ENCODE measurements at places on chromosomes 11 and 22.

GRCh38 chr11:93922830-93923229 is 72.4 kb upstream of the VSTM5 start:
- no peak for DNase-seq

DNA sequence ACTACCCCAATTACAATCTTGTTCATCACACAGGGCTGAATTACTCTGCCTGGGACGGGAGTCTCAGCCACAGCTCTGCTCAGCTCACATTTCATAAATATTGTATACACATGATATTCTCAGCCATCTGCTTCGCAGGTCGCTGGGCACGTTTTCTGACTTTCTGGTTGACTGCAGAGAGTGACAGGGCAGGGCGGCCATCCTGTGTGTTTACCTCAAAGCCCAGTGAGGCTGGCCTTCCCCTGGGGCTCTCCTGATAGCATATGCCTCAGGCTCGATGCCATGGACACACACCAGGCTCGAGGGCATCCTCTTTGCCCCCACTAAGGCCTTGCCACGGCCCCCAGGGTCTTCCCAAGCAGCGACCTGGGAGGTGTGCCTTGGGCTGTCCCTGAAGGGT is 345.0 kb downstream of the CADM1 start:
- no peak for DNase-seq

GRCh38 chr11:74232311-74232950 is 61.3 kb downstream of the PPME1 start:
- DNase-seq = no peak

DNA sequence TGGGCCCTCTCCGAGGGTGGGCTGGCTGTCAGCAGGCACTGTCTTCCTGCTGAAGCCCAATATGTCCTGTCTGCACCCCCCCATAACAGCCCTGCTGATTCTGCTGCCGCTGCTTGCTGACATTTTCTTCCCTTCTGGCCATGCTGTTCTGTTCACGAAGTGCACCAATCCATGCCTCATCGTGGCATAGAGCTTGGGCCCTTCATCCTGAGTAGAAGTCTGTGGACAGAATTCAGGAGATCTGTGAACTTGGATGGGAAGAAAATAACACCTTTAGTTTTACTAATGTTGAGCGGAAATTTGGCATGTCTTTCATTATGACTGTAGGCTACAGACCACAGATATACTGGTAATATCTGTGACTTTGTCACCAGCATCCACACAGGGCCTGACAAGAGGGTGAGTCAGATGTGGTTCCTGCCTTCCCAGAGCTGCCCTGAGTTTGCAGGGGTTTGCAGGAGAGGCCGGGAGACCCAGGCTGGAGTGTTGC is 14.1 kb upstream of the KIAA0930 start:
- peak; percentile 18 for DNase-seq

GRCh38 chr11:9887472-9887871 is 223.6 kb downstream of the SWAP70 start:
- no peak for DNase-seq

GRCh38 chr11:83611600-83611999 is 325.4 kb upstream of the CCDC90B start:
- no peak for DNase-seq

DNA sequence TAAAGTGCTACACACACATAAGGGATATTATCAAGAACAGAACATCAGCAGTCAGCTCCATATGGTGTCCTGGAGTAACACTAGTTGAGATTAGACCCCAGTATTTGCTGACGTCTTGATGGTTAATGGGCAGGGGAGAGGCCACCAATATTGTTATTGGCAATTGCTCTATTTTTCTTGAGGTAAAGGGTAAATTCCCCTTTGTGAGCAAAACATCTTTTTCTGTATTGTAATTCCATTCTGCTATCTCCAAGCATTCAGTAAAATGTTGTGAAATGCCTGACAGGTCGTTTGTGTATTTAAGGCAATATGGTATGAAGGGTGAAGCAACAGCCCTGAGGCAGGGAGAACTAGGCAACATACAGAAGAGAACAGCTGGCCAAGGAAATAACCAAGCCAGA is 21.9 kb downstream of the PC start:
- DNase-seq = no peak

- peak; percentile 68 for DNase-seq
Measured at GRCh38 chr22:17767233-17768065, 6.8 kb downstream of the BID start.

DNA sequence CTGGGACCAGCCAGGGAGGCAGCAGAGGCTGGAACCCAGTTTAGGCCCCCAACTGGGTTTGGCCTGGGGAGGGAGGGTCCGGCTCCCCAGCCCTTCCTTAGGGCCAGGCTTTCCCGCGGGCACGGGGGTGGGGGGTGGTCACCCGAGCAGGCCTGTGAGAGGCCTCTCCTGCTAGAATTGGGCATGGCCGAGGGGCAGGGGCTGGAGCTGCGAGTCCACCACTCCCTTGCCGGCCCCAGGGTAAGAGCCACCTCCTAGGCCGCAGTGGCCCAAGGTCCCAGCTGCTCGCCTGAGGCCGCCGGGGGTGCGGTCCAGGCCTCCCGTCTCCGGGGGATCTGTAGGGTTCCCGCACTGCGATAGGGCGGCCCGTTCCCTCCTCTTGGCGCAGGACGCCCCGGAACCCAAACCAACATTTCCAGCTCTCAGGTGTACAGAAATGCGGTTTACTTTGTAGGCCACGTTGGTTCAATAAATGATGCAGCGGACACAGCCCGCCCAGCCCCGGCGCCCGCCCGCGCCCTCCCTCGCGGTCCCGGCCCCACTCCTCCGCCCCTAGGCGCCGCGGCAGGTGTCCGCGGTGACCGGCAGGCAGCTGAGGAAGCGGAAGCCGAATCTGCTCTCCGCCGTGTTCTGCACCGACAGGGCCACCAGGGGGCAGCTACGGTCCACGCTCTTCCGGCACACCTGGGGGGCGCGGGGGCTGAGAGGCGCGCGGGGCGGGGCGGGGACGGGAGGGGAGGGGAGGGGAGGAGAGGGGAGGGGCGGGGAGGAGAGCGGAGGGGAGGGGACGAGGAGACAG is 5.9 kb downstream of the LMNTD2 start:
- DNase-seq = peak; percentile 79

DNA sequence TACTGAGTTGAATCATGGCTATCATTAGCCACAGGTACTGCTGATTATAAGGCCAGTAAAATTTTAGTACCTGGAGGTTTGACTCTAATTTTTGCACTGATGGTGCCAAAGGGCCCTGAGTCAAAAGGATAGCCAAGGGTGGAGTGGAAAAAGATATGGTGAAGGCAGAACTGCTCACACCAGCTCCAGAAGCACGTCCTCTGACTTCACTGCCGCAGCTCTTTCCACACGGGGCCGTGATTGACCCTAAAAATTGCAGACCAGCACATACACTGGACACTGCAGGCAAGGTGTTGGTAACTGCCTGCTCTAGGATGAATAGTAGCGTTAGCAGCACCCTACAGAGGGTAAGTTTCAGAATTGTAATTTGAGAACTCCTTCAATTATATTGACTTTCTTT is 25.4 kb upstream of the GRIK4 start:
- DNase-seq = no peak

DNA sequence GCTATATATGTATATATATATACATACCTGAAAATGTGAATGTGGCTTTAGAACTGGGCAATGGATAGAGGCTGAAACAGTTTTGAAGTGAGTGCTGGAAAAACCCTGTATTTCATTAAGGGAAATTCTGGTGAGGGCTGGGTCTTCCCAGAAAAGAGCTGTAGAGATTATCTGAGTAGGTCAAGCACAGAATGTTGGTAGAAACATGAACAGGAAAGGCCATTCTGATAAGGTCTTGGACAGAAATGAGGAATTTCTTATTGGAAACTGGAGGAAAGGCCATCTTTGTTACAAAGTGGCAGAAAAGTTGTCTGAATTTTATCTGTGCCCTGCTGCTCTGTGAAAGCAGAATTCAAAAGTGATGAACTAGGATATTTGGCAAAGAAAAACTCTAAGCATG is 25.4 kb downstream of the RTL6 start:
- no peak for DNase-seq

DNA sequence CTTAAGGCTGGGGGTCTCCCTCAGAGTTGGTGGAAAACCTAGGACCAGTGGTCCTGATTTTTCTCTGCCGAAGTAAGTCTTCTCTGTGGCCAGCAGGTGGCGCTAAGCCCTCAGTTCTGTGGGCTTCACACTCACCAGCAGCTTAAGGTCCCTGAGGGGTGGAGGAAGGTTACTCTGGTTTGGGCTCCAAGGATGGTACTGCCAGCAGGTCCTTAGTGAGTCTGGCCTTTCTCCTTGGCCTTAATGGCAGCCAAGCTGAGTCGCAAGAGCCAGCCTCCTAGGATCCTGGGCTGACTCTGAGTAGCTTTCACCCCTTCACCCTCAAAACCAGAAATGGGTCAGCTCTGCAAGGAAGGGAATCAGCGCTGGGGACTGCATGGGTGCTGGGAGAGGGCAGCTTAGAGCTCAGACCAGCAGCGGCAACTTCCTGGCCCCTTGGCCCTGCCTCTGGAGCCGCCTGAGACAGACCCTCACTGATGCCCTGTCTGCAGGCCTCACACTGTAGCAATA is 4.4 kb downstream of the KCNJ11 start:
- peak; percentile 76 for DNase-seq

DNA sequence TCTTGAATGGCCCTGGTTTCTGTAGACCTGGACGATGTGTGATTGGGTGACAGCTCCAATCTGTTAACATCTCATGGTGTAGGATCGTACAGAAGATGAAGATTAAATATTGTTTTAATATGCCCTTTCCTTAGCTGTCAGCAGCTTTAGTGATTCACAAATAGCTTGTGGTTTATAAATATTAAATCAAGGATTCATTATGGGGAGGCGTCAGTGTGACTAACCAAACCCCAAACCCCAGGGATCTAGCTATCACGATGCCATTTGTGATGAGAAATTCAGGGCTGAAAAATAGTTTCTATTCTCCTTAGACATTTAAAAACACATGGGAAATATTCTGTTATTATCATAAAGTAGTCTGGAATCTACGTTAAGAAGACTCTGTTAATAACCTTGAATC is 73.4 kb downstream of the NCAM1 start:
- DNase-seq = no peak

DNA sequence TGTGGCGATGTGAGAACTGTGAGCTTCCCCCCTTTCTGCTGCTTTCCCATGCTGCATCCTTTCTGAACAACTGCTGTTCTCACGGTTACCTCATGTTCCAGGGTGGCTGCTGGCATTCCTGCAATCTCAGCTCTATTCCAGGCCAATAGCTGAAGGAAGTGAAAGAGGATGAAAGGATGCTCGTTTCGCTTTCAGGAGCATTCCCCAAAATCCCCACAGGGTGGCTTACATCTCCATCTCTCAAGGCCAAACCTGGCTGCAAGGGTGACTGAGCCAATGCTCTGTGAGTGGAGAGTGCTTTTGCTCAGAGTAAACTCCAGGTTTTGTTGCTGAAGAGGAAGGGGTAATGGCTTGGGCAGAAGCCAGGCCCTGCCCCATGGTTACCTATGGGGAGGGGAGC is 848.2 kb downstream of the BRD1 start:
- DNase-seq = no peak

DNA sequence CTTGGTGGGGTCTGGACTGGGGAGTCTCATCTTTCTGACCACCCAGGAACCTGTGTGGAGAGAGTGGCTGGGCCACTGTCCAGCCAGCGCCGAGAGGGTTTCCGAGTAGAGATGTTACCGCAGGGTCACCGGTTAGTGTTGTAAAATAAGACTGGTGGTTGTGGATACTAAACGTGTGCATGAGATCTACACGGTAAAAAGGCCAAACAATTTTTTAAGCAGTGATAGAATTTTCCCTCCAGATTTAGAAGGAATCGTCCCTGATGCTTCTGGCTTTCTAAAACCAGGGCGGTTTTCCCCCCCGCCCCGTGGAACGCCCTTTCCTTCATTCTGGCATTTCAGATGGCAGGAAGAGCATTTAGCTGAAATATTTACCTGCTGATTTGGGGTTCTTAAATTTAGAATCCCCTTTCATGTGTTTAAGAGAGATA is 72.6 kb upstream of the PPARA start:
- DNase-seq = no peak

- DNase-seq = no peak
Measured at GRCh38 chr11:39971938-39972337, 1487.5 kb downstream of the LRRC4C start.

DNA sequence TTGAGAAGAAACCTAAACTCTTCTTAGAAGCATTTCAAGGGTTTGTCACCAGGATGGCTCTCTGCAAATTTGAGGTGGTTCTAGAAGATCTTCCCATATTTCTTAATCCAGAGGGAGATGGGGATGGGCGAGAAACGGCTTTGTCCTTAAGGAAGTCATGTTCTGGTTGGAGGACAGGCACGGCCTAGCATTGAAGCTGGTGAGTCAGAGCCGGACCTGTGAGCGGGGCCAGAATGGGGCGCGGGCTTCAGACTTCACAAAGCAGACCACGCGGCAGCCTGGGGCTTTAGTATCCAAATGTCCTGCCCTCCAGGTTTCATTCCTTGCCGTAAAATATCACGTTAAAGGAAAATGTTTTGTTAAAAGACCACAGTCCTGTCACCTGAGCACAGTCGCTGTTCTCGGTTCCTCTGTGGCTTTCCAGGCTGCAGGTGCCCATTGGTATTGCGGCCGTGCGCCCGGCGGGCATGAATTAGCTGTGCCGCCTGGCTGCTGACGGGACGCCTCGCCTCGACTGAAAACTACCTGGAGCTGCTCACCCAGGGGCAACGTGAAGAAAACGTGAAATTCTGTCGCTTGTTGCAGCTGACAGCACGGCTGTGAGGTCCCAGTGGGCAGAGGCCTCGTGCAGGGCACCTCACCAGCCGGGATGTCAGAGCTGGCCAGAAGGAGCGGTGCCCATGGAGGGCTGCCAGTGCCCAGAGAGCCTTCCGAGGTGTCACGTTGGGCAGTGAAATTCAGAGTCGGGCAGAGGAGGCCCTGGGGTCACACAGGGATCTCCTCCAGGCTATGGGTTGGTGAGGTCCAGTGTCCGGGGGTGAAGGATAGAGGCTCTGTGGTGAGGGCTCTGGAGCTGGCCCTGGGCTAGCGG is 59.0 kb downstream of the LRP5 start:
- DNase-seq = no peak

- DNase-seq = peak; percentile 56
Measured at GRCh38 chr11:34161812-34162492, 56.5 kb downstream of the NAT10 start.

- no peak for DNase-seq
Measured at GRCh38 chr22:33544707-33545106, 375.6 kb downstream of the LARGE1 start.

- no peak for DNase-seq
Measured at GRCh38 chr11:6456361-6457073, 15.7 kb upstream of the HPX start.
